ENCODE measurements at places on chromosomes 16 and 17.

GRCh38 chr17:8420041-8420934 is 15.4 kb upstream of the NDEL1 start:
- no peak for DNase-seq

DNA sequence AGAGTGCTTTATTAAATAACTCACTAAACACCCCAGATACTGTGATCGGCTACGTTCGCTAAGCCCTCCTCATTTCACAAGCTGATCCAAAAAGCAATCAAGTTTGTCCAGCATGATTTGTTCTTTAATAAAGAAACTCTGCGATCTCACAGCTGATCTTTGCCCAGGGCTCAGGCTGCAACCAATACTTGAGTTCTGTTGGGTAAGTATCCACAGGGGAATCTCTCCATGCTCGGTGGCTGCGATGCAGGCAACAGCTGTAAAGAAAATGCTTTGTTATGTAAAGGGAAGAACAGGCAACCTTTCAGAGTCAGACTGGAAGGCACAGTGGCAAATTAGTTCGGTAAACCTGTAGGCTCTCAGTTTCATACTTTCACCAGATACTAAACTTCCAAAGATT is 67.5 kb downstream of the SHISA6 start:
- DNase-seq, result no peak

DNA sequence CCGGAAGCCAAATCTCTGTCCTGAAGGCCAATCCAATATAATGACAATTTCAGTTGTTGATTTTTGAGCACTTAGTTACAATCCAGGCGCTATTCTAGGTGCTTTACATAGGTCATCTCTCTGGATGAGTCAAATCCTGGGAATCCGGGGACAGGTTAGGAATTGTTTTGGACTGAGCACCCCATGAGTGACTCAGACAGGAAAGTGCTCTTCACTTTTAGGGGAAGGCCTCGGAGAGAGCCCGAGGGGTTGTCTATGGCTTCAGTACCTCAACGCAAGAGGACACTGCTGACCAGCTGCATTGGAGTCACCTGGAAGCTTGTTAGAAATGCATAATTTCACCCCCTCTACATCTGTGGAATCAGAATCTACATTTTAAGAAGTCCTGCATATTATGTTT is 108.8 kb downstream of the IRX5 start:
- no peak for DNase-seq

DNA sequence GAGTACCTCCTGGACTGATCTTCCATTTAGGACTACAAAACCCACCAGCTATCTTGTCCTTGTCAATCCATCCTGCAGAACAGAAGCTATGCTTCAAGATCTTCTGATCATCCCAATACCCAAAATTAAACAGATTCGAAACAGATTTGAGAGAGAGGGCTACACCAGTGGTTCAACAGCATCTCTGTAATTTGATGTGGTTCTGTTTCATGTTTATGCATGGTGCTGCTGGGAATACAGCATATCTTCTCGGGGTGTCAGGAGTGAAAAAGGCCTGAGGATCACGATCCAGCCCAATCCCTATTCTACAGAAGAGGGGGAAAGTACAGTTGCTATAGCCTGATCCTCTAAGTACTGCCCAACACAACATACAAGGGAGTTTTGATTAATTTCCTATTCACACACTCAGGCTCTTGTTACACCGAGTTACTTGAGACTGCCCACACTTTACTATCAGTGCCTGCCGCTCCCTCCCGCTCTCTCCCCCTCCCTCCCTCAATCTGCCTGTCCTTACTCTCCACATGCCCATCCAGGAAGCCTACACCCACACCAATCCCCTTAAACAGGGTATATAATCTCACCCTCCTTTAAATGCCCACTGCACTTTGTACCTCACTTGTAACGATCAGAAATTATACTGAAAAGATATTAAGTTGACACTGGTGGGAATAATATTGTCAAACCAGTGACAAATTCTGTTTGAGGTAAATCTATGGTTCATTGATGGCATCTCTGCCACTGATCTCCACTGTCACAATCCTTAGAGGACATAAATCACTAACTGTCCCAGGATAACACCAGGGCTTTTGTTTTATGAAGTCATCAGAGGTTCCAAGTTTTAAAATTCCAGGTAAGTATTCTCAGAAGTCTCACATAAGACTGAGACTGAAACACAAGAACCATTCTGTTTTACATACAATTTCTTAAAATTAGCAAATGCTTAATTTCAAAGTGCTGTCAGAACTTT is 89.3 kb upstream of the PLEKHM1 start:
- no peak for DNase-seq

GRCh38 chr17:13638855-13639458 is 37.2 kb upstream of the HS3ST3A1 start:
- no peak for DNase-seq

GRCh38 chr16:3071655-3072054 is 6.2 kb downstream of the IL32 start:
- DNase-seq, result no peak

DNA sequence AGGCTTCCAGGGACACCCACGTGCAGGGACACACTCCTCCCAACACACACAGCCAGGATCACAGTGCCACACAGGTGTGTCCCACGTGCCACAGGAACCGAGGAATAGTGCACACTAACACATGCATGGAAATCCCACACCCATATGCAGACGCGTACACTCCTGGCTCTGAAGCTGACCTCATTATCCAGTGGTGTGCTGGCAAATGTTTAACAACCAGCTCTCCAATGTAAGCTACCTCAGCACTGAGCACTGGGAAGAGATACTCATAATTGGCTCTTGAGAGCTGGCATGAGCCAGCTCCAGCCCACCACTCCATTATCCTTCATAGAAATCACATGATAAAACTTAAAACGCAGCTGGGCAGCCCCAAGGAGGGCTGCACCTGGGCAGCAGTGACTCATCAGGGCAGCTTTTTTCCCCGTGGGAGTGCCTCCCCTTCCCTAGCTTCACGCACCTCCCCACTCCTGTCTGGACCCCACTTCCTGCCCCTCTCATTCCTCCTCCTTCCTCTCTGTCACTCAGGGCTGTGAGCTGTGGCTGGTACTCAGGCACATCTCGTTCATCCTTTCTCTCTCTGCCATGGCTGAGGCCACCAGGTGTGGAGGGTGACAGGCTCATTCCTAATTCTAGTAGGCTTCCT is 14.9 kb upstream of the TBX21 start:
- DNase-seq, result no peak

DNA sequence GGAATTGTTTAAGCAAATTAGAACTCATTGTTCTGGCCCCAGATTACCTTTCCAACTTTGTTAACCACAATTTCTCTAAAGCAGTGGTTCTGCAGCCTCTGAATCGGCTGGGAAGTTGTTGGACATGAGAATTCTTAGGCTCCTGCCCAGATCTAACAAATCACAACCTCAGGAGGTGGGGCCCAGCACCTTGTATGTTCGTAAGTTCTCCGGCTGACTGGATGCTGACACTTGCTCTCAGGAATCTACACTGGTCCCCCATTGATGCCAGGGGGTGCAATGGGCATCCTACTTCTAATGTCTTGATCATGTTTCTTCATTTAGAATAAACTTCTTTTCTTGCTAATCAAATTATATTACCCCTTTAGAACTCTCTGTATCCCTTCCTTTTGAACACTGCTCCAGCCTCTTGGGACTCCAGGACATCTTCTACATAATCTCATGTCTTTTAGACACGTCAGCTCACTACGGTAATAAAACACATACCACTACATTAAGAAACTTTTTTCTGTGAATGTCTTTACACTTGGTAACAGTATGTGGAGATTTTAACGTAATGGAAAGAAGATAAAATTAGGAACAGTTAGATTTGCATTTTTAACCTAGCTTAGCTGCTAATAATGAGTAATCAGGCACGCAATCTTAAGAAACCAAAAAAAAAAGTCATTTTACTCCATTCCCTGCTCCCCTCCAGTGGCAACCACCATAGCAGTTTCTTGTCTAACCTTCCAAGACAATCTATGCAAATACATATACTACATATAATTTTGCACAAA is 143.2 kb downstream of the ITFG1 start:
- DNase-seq, result no peak

Data from NCI-H1694 (cell line).